ENCODE measurements at places on chromosomes 4 and X.

DNA sequence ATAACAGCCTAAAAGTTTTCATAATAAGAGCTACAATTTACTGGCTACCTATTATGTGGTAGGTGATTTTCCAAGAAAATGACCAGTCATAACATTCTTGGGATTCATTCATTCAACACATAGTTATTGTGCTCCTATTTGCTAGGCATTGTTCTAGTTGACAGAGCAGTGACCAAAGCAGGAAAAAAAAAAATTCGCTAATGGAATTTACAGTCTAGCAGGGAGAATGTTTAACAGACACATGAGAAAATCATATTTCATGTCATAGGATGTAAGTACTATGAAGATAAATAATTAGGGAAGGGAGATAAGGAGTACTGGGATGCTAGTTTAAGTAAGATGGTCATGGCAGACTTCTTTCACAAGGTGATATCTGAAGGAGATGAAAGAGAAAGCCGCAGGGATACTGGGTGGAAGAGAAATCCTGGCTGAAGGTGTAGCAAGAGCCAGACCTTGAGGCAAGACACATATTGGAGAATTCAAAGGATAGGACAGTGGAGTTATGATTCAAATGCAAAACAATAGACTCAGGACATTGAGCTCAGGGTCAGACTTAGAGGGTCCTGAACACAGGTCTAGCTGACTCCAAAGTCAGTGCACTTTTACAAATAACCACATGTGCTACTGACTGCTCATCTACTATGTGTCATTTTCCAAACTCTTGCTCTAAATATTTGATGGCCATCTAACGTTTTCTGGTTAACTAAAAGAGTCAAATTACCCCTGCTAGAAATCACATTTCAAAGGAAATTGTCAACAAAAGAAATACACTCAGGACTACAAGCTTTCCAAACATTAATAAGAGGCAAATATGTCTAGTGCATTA is 20.4 kb downstream of the SPCS3 start:
- peak; percentile 22 for DNase-seq

GRCh38 chr4:3115637-3116270 is 41.3 kb downstream of the HTT start:
- no peak for DNase-seq

DNA sequence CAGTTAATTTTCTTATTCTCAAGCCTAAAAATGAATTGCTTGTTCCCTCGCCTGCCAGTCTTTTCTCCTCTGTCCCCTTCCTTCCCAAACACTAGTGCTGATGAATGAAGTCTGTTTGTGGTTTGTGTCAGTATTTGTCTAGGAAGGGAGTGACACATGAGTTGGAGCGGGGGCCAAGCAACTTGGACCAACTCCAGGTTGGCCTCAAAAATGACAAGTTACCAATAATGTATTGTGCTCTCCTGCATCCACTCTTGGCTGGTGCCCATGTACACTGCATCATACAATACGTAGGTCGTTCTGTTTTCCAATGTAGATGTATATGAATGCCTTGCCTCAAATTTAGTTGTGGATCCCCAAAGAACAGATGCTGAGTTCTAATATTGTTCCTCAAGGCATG is 223.0 kb upstream of the GPC4 start:
- DNase-seq, result no peak

GRCh38 chr4:67207941-67208441 is 337.3 kb downstream of the CENPC start:
- DNase-seq, result no peak

GRCh38 chr4:83905952-83906351 is 370.0 kb downstream of the GPAT3 start:
- DNase-seq, result peak; percentile 7

DNA sequence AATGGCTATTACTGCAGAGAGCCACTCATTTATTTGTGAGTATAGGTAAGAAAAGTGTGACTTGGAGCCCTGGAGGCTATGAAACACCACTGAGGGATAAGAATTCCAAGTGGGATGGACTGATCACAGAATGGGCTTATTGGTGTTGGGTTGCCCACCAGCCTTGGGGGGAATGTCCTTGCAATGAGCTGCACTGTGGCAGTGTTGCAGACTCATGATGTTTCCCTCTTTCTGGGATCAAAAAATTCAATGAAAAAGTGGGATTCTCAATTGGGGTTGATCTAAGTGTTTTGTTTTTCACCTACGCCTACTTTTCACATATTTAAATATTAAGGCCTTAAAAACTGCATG is 1024.5 kb upstream of the PCDH10 start:
- DNase-seq, result no peak

DNA sequence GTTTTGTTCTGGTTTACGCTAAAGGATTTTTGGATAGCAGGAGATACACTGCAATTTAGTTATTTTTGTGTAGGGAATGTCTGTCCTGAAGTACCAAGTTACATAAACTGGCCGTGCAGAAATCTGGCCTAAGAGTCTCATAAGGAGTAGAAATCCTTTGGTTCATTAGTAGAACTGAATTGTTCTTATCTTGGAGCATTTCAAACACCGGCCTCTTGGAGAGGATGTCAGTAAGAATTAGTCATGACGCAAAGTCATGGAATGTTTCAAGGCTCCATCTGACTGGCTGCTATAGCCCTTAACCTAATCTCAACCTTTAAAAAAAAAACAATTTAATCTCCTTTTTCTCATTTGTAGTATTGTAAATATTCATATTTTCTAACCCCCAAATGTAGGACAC is 15.2 kb downstream of the PDLIM3 start:
- no peak for DNase-seq

DNA sequence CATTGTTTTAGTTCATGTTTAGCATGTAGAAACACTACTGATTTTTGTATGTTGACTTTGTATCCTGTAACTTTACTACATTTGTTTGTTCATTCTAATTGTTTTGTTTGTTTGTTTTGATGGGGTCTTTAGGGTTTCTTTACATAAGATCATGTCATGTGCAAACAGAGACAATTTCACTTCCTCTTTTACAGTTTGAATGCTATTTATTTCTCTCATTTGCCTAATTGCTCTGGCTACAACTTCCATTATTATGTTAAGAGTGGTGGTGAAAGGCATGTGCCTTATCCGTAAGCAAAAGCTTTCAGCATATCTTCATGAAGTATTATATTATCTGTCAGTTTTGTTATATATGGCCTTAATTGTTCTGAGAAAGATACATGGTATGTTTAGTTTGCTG is 571.1 kb downstream of the PCDH7 start:
- DNase-seq, result no peak

DNA sequence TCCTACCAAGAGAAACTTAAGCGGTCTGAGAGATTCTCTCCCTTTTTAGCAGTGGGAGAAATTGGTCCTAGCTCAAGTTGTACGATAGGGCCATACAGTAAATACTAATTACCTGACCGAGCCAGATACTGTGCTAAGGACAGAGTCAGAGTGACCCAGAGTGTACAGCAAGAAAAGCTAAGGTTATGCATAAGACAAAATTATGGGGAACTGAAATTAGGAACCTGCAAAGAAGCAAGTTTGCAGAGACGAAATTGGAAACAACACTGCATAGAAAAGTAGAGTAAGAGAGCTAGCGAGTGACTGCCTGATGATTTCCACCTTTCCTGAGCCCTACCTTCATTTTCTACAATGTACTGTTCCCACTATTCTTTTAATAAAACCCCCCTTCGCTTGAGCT is 278.1 kb downstream of the NKX6-1 start:
- DNase-seq, result no peak

- peak; percentile 49 for DNase-seq
Measured at GRCh38 chr4:183437452-183437851, 7.0 kb upstream of the CDKN2AIP start.

- no peak for DNase-seq
Measured at GRCh38 chr4:122297694-122298093, 81.1 kb upstream of the ADAD1 start.

- DNase-seq, result no peak
Measured at GRCh38 chrX:134004084-134004483, 18.7 kb upstream of the GPC3 start.

GRCh38 chr4:8442596-8443358 is 2.2 kb downstream of the TRMT44 start:
- DNase-seq, result no peak

DNA sequence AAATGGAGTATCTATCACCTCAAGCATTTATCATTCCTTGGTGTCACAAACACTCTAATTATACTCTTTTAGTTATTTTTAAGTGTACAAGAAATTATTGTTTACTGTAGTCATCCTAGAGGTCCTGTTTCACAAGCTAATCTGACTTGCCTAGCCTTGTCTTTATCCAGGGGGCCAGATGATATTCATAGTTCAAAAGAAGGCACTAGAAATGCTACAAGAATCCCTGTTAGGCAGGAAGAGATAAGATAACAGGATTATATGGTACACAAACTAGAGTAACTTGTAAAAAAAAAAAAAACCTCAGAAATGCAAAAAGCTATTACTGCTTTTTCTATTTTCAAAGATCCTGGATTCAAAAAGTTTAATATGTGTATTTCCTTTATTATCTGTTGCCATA is 95.8 kb downstream of the MBNL3 start:
- no peak for DNase-seq

DNA sequence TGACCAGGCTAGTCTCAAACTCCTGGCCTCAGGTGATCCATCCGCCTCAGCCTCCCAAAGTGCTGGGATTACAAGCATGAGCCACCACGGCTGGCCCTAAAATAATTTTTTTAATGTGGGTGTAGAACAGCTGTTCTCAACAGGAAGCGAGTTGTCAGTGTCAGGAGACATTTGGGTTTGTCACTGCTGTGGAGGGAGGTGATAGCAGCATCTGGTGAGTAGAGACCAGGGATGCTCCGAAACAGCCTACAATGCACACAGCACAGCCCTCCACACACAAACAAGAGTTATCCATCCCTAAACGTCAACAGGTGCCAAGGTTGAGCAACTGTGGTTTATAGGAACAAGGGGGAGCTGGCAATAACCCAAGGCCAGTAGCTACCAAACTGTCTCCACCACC is 243.4 kb upstream of the STS start:
- DNase-seq, result no peak

GRCh38 chr4:11623726-11624037 is 195.0 kb upstream of the HS3ST1 start:
- DNase-seq, result no peak

- no peak for DNase-seq
Measured at GRCh38 chr4:158459085-158459820, 62.4 kb upstream of the RXFP1 start.
